ENCODE measurements at places on chromosomes 1 and 21.
A peak's percentile ranks its signal among the peaks of the same experiment; 100 is the strongest.

DNA sequence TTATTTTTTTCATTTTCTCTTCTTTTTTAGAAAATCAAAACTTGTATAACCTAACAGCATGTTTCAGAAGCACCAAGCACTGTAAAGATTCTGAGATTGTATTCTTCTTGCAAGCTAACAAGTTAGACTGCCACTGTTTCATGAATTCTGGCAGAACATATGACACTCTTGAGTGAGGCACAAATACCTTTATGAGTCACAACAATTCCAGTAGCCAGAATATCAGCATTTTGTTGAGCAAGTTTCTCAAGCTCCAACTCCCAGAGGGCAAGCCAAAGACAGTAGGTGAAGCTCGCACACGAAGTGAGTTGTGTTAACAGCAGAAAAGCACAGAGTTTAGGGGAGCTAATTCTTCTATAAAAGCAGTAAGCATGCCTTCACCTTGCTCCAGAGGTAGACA lies 268.8 kb upstream of the NCAM2 start:
- no peak for DNase-seq

DNA sequence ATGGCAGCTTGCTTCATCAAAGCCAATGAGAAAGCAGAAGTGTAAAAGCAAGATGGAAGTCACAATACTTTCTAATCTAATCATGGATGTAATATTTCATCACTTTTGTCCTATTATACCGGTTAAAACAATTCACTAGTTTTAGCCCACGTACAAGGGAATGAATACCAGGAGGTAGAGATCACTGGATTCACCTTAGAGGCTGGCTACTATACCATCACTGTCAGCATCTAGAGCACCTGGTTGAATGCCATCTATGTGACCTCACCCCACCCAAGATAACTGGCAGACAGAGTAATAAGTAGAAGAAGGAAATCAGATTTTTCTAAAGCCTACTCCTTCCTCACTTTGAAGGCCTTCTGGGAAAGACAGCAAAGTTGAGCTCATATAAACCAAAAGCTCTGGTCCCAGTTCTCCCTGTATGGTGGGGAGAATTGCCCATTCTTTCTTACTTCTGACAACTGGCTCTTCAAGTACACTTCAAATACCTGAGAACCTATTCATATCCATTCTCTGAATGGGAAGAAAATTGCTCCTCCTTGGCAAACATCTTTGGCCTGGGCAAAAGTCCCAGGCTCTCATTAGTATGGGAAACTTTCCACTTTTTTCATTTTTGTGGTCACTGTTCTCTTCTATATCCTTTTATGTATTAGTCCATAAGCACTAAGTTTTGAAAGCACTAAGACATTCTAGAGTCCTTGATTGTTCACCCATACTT lies 24.8 kb downstream of the HSD3B1 start:
- no peak for DNase-seq

DNA sequence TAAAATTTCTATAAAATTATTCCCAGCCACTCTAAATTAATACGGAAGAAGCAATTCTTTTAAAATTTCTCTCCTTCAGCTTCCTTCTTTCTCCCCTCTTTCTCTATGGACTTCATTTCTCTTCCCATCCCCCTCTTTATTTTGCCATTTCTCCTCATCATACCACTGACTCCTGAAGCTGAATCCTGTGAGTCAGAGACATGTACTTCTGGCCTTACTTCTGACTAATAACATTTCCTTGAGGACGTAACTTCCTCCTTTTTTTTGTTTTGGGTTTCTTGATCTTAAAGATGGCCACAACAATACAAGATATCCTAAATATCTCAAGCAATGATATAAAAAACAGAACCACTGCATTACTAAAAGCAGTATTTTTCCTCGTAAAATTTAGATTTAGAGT lies 63.6 kb upstream of the DENND1B start:
- no peak for DNase-seq

- no peak for DNase-seq
Measured at GRCh38 chr1:21262293-21263051, 27.8 kb downstream of the ECE1 start.

DNA sequence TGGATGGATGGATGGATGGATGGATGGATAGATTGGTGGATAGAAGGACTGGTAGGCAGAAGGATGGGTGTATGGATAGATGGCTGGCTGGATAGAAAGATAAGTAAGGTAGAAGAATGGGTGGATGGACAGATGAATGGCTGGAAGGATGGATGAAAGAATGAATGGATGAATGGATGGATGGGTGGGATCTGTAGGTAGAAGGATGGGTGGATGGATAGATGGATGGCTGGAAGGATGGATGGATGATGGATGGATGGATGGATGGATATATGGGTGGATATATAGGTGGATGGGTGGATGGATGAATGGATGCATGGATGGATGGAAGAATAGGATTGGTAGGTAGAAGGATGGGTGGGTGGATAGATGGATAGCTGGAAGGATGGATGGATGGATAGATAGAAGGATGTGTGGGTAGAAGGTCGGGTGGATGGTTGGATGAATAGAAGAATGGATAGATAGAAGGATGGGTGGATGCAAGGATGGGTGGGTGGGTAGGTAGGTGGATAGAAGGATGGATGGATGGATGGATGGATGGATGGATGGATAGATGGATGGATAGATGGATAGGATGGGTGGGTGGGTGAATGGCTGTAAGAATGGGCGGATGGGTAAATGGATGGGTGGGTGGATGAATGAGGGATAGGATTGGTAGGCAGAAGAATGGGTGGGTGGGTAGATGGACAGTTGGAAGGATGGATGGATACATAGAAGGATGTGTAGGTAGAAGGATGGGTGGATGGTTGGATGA lies 7.5 kb downstream of the MASP2 start:
- no peak for DNase-seq

DNA sequence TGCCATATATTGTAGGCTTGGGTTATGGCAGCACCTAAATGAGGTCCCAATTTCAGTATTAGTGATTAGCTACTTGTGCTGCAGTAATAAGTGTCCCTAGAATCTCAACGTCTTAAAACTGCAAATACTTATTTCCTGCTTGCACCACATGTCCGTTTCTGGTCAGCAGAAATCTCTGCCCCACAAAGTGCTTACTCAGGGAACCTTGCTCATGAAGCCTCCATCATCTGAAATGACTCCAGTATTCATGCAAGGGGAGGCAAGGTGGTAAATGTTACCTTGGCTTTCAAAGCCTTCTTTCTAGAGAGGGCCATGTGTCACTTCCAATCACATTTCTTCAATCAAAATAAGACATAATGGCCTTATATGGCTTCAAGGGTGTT lies 274.2 kb upstream of the KAZN start:
- DNase-seq: no peak

DNA sequence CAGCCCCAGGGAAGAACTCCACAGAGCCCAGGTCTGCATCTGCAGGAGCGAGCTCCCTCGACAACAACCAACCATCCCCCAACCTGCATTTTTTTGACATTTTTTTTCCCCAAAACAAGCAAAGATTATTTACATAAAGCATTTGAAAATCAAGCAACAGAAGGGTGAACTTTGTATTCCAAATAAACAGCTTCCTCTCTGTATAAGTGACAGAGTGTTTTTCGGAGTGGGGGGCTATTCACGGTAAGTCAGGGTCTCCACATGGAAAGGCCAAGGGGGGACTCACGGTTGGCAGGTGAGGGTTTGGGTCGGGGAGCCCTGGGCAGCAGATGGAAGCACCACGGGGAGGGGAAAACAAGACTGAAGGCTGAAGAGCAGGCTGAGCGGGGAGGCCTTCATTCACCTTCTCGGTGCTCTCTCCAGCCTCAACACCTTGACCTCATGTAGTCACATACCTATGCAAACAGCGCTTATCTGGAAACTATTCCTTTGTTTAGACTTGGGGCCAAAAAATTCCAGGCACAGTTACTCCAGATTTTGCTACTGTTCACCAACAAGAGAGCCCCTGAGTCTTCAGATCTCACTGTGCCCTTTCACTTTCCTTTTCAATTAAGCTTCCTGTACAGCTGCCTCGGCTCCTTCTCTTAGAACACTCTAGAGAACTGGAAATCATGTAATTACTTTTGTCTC lies 27.6 kb downstream of the C2CD2 start:
- peak; percentile 78 for DNase-seq

DNA sequence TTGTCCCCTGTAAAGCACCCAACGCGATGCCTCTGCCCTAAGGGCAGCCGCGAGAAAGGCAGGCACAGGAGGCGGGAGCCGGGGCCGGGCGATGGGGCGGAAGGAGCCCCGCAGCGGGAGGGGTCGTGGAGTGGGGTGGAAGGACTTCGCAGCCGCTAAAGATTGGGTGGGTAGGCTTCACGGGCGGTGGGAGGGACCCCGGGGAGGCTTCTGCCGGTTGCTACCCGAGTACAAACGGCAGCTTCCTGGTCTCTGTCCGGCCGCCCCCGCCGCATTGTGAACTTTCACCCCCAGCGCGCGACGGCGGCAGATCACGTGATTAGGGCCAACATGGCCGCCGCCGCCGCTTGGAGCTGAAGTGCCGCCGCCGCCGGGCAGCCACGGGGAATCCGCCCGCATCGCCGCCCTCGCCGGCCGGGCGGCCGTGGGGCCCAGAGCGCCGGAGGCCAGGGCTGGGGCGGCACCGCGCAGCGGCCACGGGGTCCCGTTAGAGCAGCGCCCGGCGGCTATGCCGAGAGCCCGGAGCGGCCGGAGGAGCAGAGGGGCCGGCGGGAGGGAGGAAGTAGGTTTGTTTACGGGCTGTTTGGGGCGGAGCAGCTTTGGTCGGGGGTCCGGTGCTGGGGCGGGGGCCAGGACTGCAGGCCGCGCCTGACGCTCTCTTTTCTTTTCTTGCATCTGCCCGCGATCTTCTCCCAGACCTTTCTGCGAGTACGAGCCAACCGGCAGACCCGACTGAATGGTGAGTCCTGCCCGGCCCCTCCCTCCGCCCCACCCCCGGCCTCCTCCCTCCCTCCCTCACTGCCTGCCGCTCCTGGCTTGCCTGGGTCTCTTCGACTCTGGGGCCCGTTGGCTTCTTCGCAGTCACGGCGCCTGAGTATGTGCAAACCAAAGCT lies 42.4 kb downstream of the TMEM53 start:
- peak; percentile 96 for DNase-seq

- DNase-seq: peak; percentile 67
Measured at GRCh38 chr1:67307251-67308060, at the start of gene IL12RB2. Gene IL12RB2 (plus strand): TSS chr1:67307873. CDS start chr1:67320369, 12,496 bp downstream.

- no peak for DNase-seq
Measured at GRCh38 chr1:216750031-216750627, 26.9 kb upstream of the ESRRG start.

DNA sequence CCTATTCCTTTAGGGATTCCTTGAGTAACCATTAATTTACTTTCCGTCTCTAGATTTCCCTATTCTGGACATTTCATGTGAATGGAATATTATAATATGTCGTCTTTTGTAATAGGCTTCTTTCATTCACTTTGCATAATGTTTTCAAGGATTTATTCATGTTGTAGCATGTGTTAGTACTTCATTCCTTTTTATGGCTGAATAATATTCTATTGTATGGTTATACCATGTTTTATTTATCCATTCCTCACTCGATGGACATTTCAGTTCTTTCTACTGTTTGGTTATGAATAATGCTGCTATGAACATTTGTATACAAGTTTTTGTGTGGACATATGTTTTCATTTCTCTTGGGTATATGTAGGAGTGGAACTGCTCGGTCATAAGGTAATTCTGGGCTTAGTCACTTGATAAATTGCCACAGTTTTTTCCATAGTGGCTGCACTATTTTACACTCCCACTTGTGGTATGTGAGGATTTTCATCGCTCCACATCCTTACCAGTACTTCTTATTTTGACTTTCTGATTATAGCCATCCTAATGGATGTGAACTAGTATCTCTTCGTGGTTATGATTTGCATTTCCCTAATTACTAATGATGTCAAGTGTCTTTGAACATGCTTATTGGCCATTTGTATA lies 17.7 kb downstream of the PPP2R5A start:
- DNase-seq: no peak

DNA sequence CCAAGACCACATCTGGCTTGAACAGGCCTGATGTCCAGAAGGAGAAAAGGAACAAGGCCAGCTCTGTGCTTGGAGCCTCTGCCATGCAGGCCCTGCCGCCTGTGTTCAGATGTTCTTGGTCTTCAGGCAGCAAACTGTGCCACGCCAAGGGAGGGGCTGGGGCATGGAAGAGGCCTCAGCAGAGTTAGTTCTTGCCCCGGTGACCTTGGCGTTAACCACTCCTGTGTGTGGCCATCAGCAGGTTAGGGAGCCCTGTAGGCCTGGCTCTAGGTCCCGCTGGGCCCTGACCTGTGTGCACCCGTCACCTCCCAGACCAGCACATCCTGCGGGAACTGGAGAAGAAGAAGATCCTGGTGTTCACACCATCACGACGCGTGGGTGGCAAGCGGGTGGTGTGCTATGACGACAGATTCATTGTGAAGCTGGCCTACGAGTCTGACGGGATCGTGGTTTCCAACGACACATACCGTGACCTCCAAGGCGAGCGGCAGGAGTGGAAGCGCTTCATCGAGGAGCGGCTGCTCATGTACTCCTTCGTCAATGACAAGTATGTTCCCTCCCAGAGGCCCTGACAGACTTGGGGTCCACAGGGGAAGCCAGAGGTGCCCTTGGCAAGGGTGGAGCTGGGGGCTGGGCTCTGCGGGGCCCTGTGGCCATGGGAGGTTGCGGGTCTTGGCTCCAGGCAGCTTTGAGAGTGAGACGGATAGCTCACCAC lies 7.1 kb downstream of the ZC3H12A start:
- DNase-seq: peak; percentile 17

DNA sequence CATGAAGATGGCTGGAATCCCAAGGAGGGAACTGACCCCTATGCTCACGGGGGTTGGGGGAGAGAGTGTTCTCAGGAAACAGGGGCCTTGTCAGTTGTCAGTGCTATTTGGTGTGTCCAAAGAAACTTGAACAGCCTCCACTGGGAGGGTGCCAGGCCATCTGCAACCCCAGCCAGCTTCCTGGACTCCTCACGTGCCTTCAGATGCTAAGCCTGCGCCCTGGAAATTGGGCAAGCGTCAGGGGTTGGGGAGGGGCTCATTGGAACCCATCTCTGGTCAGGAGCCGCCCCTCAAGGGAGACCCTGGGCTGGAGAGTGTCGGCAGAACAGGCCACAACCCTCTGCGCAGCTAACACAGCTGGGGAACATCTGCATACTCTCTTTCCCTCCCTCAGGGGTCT lies 13.1 kb upstream of the LHX4 start:
- no peak for DNase-seq

GRCh38 chr1:98453066-98453465 lies 208.5 kb upstream of the SNX7 start:
- DNase-seq: no peak

GRCh38 chr1:17293681-17294425 lies 14.1 kb upstream of the PADI4 start:
- DNase-seq: no peak

DNA sequence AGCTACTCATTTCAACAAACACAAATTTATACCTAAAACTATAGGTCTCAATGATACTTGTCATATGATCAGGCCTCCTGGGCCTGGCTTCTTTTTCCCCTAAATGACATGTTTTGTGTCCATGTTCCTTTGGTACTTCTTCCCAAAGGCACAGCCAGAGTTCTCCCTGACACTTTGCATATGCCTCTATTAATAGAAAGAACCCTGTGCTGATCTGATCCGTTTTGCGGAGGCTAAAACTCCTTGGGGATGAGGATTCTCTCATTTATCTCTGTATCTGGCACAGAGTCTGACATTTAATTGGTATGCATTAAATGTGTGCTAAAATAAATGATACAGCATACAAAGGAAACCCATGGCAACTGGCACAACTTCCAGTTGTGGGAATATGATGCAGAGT lies 11.5 kb downstream of the ATPAF1 start:
- no peak for DNase-seq

Measured in GM13976 (cell line).